ENCODE measurements at places on chromosomes 2 and 18.

DNA sequence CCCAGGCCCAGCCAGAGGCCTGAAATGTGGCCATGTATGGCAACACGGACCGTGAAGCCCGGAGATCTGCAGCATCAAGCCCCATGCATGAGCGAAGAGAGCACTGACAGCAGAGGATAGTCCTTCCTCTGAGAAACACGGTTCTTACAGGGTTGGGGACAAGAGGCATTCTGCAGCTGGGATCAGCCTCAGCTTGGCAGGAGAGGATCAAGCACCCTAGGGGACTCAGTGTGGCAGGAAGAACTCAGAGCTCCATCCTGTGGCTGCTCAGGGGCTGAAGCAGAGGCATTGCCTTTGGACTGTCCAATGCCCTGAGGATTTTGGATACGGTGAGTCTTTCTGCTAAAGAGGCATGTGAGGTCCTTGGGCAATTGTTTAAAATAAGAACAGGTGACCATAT is 368.7 kb downstream of the ZNF516 start:
- DNase-seq, result no peak

DNA sequence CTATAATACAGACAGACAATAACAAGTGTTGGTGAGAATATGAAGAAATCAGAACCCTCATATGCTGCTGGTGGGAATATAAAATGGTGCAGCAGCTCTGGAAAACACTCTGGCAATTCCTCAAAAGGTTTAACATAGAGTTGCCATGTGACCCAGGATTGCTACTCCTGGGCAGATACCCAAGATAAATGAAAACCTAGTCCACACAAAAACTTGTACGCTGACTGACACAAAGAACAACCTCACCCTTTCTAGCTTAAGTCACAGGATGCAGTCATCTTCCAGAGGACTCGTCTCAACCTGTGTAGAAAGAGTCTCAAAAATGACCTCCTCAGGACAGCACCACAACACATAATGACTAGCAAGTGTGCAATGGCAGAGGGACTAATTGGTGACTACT is 71.6 kb upstream of the ACAA2 start:
- DNase-seq, result no peak

DNA sequence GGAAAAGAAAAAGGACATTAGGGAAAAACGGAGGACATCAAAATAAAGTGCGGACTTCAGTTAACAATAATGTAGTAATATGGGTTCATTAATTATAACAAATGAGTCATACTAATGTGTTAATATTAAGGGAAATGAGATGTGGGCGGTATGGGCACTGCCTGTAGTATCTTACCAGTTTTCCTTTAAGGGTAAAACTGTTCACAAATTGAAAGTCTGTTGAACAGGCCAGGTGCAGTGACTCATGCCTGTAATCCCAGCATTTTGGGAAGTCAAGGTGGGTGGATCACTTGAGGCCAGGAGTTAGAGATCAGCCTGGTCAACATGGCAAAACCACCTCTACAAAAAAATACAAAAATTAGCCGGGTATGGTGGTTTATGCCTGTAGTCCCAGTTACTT is 56.8 kb upstream of the PMAIP1 start:
- DNase-seq, result no peak

- DNase-seq, result peak; percentile 14
Observed at GRCh38 chr2:3517948-3518495, 1.3 kb downstream of the ADI1 start.

GRCh38 chr2:135904341-135904989 is 28.2 kb upstream of the MCM6 start:
- no peak for DNase-seq

- no peak for DNase-seq
Observed at GRCh38 chr18:63208676-63209075, 110.9 kb downstream of the BCL2 start.

DNA sequence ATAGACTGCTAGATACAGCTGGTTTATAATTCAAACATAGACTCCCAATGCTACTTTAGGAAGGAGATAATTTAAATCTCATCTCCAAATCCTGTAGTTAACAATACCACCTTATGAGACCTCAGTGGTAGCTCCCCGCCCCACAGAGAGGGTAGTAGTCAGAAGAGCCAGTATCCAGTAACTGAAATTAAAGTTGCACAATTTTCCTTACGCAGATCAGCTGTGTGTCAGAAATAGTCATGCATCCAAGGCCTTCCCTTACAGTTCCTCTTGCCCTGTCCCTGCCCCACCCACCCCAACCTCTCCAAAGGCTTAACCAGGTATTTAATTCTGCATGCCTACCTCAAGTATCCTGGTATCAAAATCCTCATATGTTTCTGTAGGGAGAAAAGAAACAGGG is 15.5 kb downstream of the MRPS5 start:
- DNase-seq, result no peak

GRCh38 chr2:204529795-204530463 is 15.3 kb upstream of the PARD3B start:
- no peak for DNase-seq

- peak; percentile 19 for DNase-seq
Observed at GRCh38 chr18:7872569-7872968, 305.5 kb downstream of the PTPRM start.

DNA sequence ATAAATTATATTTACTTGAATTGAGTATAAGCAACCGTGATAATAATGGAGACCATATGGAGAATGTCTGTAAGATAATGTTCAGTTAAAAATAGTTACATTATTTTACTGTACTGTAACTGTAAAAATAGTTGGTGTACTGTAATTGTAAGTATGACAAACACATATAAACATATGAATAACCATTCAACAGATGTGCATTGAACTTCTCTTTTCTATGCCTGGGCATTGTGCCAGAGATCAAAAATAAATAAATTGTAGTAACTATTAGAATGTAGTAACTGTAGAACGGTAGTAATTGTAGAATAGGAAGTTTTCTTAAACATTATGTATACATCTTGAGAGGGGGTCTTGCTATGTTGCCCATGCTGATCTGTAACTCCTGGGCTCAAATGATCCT is 287.4 kb upstream of the EPAS1 start:
- DNase-seq, result peak; percentile 56

DNA sequence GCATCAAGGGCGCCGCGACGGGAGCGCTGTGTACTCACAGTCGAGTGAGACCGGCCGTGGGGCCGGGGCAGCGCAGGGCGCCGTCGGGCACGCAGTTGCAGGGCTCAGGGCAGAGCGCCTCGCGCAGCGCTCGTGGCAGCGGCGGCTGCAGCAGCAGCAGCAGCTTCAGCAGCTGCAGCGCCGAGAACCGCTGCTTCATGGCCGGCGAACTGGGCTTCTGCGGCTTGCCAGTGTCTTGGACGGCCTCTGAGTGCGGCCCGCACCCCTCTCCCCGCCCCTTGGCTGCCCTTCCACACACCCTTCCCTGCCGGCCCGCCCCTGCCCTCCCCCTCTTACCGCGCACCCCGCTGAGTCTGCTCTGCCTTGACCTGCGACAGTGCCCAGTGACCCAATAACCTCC is at the start of gene LHCGR:
LHCGR (minus strand) TSS at position 252 of the 400 bp plus-strand sequence; CDS start at position 199, 53 bp downstream.
- no peak for DNase-seq

DNA sequence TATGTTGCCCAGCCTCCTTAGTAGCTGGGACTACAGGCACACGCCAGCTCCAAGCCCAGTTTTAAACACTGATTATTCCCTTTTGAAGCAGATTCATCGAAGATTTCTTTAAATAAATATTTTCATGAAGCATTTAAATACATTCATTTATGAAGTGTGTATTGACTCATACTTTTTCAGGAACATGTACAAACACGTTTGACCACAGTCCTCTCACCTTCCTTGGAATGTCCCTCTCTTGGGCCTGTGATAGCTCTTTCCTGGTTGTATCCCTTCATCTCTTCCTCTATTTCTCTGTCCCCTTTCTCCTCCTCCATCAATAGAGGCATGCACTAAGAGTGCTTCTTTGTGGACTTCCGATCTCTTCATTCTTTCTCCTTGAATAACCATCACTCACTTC is 2.5 kb downstream of the PSTPIP2 start:
- no peak for DNase-seq

Measured in SJSA1 (cell line).